ENCODE measurements at places on chromosomes 12 and 14.

DNA sequence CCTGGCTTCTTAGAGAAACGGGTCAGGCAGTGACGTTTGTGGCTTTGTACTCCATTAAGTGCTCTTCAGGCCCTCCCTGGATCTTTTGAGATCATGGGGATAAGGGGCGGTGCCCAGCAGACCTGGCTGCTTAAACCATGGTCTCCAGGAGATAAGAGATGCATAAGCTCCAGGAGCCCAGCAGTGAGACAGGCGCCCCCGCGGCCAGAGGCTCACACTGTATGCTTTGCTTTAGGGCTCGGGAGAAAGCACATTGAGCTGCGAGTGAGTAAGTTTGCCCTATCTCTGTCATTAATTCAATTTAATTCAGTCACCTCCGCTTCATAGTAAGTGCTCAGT lies 359.5 kb downstream of the CACNA1C start:
- no peak for DNase-seq

DNA sequence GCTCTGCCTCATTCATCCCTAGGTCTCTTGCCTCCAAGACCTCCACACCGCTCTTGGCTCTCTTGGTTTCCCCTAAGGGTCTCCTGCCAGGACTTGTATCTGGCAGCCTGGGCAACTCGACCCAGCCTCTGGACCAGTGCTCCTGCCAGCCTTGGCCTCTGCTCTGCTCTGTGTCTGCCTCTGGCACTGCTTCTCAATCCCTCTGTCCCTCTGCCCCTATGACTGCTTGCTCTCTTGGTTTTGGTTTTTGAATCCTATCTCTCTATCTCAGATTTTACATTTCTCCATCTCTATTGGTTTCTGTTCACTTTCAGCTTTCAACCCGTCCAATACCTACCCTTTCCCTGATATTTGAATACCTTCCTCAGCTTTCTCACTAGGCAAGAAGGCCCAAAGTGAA lies 6.3 kb downstream of the ITGA5 start:
- no peak for DNase-seq

DNA sequence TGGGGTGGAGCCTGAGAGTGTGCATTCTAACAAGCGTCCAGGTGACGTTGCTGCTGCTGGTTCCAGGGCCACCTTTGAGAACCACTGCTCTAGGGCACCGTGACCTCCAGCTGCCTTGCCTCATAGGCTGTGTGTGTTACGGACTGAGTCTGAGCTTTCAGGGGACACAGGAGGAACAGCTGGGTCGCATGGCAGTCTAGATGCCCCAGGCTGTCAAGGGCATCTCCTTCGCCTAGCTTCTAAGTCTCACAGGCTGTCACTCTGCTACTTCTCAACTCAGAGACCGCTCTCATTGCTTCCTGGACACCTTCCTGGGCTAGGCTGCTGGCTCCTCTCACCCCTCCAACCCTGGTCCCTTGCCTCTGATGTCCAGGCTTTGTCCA lies 965 bp downstream of the KRT73 start:
- DNase-seq, result no peak

GRCh38 chr12:104189915-104190555 lies 25.5 kb upstream of the TXNRD1 start:
- DNase-seq, result no peak

DNA sequence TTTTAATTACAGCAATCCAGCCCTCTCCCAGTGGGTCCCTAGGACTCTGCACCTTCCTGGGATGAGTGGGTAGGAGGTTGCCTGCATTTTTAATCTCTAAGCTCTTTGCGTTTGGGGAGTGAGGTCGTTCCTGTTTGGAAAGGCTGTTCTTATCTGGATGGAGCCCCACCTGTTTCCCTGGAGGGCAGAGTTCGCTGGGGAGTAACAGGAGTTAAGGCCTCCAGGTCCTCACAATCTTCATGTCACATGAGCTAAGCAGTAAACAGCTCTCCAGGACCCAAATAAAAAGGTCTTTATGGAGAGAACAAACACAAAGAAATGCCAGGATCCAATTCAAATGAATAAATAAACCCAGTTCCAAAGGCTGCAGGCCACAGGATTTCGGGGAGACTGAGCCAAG lies 56.0 kb upstream of the RFLNA start:
- DNase-seq, result no peak

DNA sequence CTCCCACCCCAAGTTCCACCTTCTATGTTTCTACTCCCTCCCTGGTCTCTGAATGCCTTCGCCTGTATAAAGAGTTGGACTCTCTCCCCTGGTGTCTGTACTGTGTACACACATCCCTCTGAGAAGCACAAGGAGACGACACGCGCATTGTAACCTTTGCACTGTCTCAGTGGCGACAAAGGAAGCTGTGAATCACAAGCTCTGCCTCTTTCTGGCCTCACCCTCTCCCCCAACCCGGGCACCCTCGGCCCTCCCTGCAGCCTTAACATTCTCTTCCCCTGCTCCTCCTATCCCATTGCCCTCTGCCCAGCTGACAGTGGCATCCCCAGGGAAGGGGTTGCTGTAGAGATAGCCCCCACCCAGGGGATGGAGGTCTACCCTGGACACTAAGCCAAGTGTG lies 2.5 kb upstream of the SMARCD1 start:
- DNase-seq, result no peak

DNA sequence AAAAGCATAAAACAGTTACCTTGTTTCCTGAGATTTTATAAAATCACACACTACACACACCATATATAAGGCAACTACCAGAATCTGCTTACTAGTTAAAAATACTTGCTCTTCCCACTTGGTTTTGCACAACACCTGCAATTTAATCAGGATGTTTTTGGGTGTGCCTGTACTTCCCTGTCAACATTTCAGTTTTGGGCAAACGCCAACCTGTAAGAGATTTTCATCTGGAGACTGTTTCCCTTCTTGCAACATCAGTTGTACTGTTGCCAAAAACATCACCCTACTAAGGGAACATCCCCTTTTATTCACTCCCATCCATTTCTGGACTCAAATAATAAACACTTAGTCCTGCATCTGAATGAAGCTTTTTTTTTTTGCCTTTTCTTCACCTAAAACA lies 172.3 kb downstream of the DUSP6 start:
- no peak for DNase-seq

- DNase-seq, result no peak
Measured at GRCh38 chr12:29067430-29067829, 81.6 kb upstream of the FAR2 start.

DNA sequence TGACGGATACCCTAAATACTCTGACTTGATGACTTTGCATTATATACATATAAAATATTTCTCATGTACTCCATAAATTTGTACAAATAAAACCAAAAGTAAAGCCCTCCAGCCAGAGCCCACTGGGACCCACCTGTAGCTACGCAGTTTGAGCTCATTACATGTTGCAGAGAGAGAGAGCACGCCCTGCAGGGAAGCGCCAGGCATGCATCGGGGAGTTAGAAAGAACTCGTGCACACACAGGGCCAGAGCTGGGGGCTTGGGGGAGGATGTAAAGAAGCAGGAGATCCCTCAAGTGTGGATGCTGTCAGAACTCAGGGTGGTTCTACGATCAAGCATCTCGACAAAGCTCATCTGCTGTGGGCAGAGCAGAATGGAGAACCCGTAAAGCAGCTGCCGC lies 178.5 kb upstream of the RTL1 start:
- DNase-seq, result no peak

GRCh38 chr12:56565510-56566101 lies 44.0 kb downstream of the RBMS2 start:
- no peak for DNase-seq

- DNase-seq, result no peak
Measured at GRCh38 chr12:45435945-45436710, 220.2 kb downstream of the ANO6 start.

DNA sequence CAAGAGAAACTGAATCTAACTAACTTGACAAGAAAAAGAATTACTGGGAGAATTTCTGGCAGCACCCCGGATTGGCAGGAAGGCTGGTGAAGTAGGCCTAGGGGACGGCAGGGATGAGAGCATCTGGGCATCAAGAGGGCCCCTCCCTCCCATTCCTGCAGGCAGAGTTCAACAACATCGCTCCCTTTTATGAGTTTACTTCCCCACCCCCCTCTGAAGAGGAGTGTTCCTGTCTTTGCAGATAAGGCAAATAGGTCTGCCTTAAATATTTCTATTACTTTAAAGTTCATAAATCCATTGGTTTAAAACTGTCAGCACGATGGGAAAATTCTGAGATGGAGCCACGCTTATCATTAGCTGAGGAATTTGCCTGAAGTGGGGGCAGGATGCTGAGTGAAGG lies 168.7 kb downstream of the TBX5 start:
- no peak for DNase-seq

DNA sequence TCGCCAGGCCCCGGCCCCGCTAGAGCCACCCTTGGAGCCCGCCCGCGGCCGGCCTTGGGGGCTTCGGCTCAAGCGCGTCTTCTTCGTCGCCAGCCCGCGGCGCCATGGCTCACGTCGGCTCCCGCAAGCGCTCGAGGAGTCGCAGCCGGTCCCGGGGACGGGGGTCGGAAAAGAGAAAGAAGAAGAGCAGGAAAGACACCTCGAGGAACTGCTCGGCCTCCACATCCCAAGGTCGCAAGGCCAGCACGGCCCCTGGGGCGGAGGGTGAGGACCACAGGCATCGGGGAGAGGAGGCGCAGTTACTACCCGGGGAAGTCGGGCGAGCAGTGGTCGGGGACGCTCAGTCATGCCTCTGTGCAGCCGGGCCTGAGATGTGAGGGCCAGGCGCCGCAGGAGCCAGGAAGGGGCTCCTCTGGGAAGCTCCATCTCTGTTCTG lies 573 bp downstream of the ARL6IP4 start:
- DNase-seq, result no peak

DNA sequence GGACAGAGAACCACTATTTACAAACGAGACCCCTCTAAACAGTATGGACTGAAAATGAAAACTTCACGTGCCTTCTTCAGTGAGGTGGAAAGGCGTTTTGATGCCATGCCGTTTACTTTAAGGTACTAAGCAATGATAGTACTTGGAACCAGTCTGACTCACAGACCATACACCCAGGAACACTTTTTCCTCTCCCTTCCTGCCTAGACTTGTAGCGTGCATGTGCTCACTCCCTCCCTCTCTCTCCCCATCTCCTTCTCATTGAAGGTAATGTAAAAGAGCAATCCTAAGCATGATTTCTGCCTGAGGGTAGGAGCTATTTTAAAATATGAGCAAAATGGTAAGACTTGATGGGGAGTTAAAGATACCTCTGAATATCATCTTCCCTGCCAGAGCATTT lies 5.9 kb upstream of the RPL41 start:
- no peak for DNase-seq

DNA sequence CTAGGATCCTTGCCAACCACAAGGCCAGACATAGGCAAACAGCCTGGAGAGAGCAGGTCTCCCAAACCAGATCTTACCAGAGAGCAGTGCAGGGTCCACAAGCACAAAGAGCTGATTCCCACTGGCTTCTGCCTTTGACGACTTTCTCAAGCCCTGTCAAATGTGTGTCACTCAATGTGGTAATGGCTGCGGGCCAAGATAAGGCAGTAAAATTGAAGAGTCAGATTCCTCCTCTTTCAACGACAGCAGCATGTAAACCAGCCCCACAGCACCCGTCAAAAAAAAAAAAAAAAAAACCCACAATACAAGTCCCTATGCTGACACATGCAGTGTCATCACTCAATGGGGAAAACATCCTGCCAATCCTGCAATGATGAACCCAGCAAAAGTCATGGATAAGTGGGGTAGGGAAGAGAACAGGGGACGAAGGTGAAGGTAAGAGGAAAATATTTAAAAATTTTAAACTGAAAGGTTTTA lies at the start of gene STON2:
STON2 (minus strand) TSS at position 123 of the 477 bp plus-strand sequence. CDS start 1,942 bp downstream, outside the sequence.
- no peak for DNase-seq

DNA sequence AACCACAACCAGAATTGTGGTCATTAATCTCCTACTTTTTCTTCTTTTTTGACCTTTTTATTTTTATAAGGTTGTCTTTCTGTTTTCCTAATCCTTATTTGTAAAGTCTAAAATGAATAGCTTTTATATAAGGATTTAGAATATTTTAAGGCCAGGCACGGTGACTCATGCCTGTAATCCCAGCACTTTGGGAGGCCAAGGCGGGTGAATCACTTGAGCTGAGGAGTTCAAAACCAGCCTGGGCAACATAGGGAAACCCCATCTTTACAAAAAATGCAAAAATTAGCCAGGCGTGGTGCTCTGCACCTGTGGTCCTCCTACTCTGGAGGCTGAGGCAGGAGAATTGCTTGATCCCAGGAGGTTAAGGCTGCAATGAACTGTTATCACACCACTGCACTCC lies 55.1 kb downstream of the IFT81 start:
- DNase-seq, result no peak

- no peak for DNase-seq
Measured at GRCh38 chr12:123034022-123034541, 53.6 kb downstream of the ARL6IP4 start.

DNA sequence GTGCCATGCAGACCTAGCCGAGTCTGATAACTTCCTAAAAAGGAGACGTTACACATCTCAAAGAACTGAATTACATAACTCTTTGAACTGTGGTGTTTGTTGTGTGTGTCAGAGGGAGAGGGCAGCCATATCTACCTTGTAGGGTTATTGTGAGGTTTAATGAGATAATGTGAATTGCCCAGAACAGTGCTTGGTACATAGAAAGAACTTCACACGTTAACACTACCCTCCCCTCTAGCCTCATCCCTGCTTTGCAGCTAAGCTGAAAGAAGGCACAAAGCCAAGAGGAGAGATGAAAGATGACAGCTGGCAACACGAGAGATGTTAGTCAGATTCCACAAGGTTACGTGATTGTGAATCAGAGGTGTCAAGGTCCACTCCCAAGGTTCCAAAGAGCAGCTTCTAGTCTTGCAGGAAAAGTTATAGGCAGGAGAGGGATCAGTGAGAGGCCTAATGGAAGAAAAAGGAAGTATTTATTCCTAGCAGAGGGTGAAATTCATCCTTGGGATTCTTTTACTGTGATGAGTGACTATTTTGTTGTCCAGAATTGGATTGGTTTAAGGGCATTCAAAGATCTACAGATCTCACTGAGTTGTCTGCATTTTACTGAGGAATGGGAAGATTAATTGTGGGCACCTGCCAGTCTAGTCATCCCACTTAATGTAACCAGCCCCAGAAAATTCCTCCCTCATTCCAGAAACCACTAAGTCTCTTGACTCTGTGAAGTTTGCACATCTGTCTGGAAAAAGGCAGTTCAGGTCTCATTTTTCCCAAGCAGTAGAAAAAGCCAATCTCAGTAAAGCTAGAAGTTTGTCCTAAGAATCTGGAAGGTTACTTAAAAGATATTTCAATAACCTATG lies 25.9 kb upstream of the WNK1 start:
- DNase-seq, result no peak

DNA sequence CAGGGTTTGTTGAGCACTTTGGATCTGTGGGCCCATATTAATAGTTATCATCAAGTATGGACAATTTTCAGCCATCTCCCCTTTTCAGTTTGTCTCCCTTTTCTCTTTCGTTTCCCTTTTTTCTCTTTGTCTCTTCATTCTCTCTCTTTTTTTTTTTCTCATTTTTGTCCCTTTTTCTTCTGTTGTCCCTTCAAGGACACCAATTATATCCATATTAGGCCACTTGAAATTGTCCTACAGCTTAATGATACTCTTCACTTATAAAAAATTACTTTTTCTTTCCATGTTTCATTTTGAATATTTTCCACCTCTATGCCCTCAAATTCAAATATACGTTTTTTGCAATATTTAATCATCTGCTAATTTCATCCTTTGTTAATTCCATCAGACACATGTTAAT lies 53.3 kb downstream of the MAP4K5 start:
- no peak for DNase-seq
